CD4-positive, alpha-beta T cell treated with Interleukin-2 at 100 ng/mL for 4 hours (primary cell): ENCODE measurements at places on chromosomes 5 and 9.

GRCh38 chr9:2199999-2200796 is 185.1 kb downstream of the SMARCA2 start:
- no peak for DNase-seq

DNA sequence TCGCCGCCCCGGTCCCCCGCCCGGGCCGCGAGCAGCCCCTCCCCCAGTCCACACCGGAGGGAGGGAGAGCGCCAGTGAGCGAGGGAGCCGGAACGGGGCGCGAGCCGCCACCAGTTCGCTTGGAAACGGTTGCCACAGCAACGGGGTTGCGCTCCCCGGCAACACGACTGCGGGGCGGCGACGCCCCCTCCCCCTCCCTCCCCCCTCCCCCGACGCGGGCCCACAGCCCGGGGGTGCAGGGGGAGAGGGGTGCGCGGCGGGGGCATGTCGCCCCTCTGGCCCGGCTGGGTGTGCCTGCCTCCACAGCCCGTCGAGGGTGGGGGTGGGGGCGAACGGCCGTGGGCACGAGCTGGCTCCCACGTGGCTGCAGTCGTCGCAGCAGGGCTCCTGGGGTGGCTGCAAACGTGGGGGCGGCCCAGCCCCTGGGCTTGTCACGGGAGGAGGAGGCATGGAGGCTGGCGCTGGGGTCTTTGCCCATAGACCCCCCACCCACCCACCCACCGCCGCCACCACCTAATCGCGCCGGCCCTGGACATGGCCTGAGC is 524 bp downstream of the PRR7 start:
- DNase-seq: peak; percentile 86

- no peak for DNase-seq
These were observed 259.1 kb downstream of the SH3GL2 start for GRCh38 chr9:17837965-17838364.

- peak; percentile 37 for DNase-seq
These were observed 2.0 kb downstream of the VCAN start for GRCh38 chr5:83473346-83474160.

DNA sequence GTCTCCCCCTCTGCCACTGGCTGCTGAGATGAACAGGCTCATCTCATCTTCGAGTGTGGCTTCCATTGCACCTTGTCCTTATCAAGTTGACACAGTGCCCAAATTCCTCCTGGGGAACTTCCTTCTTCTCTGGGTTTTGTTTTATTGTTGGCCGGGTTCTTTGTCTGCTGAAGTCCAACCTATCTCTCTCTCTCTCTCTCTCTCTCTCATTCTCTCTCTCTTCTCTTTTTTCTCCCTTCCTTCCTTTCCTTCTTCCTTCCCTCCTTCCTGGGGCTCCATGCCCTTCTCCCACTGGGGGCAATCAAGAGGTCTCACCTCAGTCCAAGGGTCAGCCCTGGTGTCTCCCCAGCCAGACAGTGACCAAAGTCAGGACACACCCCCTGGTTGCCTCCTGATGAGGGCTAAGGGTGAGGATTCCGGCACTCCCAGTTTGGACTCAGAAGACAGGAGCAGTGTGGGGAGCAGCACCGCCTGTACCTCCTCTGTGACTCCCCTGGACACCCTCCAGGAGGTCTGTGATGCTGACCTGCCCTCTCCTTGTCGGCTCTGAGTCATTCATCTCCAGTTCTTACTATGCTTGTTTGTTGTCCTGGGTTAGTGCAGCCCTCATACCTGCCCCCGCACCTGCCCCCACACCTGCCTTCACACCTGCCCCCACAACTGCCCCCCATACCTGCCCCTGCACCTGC is 30.7 kb downstream of the KCNT1 start:
- DNase-seq: no peak

- DNase-seq: no peak
These were observed 193.4 kb upstream of the WWC1 start for GRCh38 chr5:168097876-168098653.

DNA sequence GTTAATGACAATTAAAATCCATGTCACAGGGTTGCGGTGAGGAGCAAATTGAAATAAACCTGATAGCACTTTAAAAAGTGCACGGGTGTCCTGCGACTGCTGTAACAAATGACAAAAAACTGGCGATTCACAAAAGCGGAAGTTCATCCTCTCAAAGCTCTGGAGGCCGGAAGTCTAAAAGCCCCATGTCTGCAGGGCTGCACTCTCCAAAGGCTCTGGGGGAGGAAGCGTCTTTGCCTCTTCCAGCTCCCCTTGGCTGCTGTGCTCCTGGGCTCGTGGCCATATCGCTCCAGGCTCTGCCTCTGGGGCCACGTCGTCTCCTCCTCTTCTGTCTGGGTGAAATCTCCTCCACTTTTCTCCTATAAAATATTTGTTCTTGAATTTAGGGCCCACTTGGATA is 273.9 kb upstream of the IRX2 start:
- no peak for DNase-seq

DNA sequence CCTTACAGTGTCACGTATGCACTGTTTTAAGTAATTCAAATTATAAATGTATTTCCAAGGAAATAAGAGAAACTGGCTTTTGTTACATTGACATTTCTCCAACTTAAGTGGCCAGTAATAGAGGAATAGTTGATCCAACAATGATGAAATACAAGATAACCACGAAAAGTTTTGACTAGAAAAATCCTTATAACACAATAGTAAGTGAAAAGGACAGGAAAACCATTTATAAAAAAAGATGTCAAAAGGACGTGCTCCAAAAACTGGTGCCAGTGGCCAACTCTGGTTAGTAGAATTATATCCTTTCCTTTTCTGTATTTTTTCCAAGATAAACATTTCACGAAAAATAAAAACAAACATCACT is 210.9 kb downstream of the GAPVD1 start:
- no peak for DNase-seq

GRCh38 chr5:111135946-111136345 is 43.8 kb downstream of the WDR36 start:
- no peak for DNase-seq

DNA sequence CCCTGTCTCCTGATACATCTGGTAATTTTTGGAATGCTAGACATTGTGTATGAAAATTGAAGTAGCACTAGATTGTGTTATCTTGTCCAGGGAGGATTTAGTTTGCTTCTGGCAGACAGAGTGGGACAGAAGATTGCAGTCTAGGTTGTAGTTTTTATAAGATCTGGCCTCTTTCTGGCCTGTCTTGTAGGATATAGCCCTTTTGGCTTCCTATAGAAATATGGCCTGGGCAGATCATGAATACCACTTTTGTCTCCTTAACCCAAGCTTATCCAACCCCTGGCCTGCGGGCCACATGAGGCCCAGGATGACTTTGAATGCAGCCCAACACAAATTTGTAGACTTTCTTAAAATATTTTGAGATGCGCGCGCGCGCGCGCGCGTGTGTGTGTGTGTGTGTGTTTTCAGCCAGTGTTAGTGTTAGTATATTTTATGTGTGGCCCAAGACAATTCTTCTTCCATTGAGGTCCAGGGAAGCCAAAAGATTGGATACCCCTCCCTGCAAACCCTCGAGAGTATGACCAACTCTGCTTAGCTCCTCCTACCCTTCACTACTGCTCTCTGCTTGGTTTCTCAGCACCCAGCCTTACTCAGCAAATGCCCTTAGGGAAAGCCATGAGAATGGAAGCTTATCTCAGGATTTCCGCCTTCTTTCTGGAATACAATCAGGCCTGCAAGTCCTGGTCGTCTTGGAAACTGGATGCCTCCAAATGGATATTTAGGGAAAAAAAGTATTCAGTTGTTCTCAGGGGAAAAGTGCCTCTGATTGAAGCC is 26.5 kb downstream of the ANKRD33B start:
- DNase-seq: no peak

DNA sequence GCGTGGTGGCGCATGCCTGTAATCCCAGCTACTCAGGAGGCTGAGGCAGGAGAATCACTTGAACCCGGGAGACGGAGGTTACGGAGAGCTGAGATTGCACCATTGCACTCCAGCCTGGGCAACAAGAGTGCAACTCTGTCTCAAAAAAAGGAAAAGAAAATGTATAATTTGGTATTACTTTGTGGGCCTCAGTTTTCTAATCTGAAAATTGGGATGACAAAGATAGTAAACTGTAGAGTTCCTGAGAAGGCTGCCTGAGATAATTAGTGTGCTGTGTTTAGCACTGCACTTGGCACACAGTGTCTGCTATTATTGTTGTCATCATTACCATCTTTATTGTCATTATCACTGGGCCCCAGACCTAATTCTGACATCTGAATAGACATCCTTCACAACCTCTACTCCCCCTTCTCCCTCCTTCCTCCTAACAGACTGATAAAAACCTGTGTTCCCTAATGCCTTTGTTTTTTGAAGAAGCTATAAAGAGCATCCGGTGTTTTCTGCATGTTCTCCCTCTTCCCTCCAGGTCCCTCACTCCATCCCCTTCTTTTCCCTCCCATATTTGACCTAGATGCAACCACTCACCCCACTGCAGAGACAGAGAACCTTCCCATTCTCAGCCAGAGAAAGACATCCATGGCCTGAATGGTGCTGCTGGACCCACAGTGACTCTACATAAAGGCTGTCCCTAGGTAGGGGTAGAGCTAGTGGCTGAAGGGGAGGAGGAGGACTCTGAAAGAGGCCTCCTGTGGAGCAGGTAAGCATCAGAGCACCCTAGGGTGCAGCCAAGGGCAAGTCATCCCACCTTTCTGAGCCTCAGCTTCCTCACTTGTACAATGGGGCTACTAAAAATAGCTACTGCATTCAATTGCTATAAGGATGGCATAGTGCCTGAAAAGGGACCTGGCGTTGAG is 15.7 kb upstream of the CYSTM1 start:
- DNase-seq: no peak

- no peak for DNase-seq
These were observed 29.6 kb upstream of the LCP2 start for GRCh38 chr5:170327168-170327567.

- no peak for DNase-seq
These were observed 137.6 kb downstream of the UGCG start for GRCh38 chr9:112034216-112034611.

DNA sequence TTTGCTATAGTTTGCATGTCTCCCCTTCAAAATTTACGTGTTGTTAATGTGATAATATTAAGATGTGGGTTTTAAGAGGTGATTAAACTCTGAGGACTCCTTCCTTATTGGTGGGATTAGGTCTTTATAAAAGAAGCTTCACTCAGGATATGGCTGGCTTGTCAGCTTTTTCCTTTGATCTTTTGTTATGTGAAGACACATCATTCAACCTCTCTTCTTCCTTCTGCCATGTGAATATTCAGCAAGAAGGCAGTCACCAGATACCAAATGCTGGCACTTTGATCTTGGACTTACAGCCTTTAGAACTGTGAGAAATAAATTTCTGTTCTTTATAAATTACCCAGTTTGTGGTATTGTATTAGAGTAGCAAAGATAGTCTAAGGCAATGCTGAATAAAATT is 855.9 kb upstream of the CDH10 start:
- no peak for DNase-seq

DNA sequence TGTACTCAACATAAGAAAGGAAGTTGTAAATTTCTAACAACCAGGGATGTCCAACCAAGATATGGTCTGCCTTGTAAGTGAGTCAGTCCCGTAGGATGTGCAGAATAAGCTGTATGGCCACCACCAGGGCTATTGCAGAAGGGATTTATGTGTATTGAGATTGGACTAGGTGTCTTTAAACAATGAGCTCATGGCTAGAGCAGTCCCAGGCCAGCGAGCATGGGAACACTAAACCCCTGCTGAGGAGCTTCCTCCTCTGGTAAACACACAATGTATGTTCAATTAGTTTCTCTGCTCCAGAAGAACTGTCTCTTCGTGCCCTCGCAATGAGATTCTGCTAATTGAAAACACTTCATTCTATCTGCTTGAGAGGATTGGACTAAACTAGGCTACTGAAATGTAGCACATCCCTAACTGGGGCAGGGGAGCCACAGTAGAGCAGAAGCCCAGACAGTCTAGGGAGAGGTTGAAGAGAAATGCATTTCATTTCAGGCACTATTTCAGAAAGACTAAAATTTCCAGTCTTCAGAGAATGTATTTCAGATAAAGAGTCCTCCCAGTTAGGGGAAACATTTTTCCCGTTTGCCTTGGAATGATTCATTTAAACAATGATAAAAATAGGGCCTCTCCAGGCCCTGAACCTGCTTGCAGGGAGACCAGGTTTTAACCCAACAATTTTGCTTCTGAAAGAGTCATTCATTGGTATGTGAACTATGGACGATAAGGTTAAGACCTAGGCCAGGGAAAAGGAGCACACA is 154.7 kb downstream of the FAM114A2 start:
- no peak for DNase-seq

- DNase-seq: no peak
These were observed 338.0 kb downstream of the ACTL7B start for GRCh38 chr9:108517651-108518365.

- no peak for DNase-seq
These were observed 2.7 kb downstream of the PRRC2B start for GRCh38 chr9:131396626-131397025.

DNA sequence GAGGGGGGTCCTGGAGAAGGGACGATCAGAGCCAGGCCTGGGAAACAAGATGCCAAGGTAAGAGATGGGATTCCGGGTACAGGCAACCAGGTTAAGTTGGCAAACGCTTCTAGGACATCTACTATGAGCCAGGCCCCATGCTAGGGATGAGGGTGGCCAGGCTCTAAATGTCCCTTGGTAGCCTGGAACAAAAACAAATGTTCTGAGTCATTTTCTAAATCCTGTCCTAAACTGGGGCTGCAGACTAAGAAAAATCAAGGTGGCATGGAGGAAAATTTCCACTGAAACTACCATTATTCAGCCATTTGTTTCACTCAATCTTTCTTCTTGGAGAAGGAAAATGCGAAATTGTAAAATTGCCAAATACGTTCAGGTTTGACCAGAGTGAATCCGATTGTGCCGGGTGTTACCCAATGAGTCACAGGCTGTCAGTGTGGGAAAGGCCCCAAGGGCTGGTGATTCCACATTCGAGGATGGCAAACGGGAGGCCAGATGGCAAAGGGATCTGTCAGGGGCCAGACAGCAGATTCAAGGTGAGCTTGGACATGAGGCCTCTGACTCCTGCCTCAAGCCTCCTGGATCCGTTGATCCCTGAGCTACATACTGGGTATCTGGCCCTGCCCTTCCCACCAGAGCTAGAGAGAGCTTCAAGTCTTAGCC is 57.6 kb downstream of the PAX5 start:
- DNase-seq: no peak

DNA sequence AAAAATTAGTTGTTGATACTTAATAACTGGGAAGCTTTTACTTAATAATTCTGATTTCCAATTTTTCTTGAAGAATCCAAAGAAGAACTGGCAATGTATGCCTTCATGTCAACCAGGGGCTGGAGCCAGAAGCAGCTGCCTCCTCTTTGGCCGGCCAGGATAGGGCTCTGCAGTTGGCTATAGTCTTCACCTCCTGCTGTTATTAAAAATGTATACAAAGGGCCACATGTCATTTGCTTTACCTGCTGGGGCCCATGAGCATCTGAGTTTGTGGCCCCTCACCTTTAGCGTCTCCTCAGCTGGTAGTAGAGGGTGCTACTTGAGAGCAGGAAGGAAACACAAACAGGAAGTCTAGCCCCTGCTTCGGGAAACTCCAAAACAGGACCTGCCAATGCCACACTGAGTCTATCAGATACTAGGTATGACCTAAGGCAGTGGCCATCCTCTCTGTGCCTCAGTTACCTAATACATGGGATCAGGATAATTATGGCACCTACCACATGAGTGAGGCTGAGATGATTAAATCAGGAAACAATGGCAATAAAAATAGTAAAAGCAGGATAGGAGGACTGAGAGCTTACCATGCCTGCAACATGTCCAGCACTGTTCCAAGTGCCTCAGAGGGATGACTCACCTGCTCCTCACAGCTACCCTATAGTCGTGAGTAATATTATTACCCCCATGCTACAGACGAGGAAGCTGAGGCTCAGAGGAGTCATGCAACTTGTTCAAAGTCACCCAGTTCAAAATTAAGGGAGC is 21.3 kb downstream of the CCDC69 start:
- peak; percentile 74 for DNase-seq
